ENCODE measurements at places on chromosomes 16 and 17.
A peak's percentile ranks its signal among the peaks of the same experiment; 100 is the strongest.

DNA sequence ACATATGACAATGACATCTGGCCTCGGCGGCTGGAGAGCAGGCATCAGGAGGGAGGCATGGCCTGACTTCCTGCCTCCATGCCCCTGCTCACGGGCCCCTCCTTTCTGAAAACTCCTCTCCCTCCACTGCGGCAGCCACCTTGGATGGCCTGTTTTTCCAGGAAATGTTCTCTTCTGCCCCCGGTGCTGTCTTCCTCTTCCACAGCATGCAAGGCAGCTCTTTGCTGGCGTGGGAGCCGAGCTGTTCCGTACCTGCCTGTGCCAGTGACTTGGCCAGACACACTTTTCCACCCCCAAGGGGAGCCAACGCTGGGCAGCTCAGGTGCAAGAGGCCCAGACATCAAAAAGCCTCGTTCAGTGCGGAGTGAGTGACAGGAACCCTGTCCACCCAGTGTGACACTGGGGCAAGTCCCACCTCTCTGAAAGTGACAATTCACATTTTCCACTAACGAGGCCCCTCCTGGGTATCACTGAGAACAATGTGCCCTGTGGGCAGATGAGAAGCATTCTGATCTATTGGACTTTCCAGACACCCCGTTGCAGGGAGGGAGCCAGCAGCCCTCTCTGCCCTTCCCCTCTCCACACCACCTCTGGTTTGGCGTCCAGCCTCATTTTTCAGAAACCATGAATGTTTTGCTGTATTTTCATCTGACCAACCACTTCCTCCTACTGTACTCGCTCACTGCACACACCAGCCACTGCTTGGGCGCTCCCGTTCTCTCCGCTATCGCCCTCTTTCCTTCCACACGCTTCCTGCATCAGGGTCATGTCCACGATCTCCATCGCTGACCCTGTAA is 31.2 kb downstream of the NSMCE1 start:
- DNase-seq = no peak

DNA sequence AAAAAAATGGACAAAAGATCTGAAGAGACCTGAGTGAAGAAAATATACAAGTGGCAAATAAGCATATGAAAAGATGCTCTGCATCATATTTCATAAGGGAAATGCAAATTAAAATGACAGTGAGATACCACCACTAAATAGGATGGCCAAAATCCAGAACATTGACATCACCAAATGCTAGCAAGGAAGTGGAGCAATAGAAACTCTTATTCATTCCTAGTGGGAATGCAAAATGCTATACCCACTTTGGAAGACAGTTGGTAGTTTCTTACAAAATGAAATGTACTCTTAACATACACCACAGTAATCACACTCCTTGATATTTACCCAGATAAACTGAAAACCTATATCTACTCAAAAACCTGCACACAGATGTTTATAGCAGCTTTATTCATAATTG is 33.6 kb downstream of the DHRS7B start:
- DNase-seq = no peak

DNA sequence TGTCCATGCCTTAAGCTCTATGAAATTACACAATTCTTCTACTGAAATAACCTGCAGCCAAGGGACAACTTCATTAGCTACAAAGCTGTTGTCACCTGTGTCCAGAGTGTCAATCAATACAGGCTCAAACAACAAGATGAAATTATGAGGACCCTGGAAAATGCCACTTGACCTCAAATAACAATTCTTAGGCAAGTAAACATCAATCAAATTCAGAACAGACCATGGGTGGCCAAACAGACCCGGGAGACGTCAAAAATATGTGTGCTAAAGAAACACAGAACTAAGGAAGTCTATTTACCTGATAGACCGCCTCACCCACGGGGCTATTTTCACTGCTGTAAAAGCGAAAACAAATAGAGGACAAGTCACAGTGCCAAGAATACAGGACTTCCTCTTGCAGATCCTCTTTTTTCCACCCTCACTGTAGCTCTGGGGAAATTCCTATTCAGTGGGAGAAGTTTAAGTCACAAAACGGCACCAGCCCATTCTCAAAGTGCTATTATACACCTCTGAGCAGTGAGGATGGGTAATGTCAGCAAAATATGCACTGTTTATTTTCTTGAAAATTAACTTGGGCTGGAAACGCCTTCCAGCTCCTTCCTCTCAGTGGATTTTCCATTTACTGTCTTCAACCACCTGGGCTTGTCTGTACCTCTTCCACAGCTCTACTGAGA is 2.7 kb downstream of the LITAF start:
- DNase-seq = no peak

DNA sequence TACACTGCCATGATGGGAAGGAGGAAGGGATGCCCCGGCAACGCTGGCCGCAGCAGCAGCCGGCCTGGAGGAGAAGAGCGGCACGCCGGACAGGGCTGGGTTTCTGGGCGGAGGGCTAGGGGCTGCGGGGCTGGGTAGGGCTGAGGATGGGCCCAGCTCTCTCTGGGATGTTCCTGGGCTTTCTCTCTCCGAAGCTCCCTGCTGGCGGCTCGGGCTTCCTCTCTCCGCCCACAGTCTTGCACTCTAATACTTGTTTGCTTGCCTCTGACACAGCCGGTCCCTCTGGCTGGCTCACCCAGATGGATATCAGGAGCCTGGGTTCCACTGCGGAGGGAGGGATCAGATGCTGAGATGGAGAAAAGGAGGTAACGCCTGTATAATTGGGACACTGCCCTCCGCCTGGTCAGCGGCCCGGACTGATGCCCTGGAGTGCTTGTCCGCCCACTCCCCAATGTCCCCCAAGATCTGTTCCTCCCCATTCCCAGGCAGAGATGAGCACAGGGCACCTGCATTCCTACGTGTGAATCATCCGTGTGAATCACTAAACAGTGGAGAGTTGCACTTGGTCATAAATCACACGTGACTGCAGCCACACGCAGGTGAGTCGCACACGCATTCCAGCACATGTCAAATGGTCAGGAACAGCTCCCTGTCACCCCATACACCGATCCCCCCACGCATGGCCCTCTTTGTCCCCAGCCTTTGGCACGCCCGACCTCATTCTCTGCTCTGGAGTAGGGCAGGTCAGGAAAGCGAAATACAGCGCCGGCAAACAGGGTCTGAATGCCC is at the start of gene ALOXE3:
TSS of gene ALOXE3 (minus strand) at position 535 of the 789 bp plus-strand sequence. CDS start at position 11, 524 bp downstream.
- DNase-seq = no peak

GRCh38 chr17:56320443-56320842 is 167.2 kb downstream of the ANKFN1 start:
- DNase-seq = no peak

GRCh38 chr16:54783226-54783625 is 147.4 kb upstream of the IRX5 start:
- no peak for DNase-seq

GRCh38 chr16:67613808-67614207 is 31.1 kb upstream of the CARMIL2 start:
- DNase-seq = no peak

DNA sequence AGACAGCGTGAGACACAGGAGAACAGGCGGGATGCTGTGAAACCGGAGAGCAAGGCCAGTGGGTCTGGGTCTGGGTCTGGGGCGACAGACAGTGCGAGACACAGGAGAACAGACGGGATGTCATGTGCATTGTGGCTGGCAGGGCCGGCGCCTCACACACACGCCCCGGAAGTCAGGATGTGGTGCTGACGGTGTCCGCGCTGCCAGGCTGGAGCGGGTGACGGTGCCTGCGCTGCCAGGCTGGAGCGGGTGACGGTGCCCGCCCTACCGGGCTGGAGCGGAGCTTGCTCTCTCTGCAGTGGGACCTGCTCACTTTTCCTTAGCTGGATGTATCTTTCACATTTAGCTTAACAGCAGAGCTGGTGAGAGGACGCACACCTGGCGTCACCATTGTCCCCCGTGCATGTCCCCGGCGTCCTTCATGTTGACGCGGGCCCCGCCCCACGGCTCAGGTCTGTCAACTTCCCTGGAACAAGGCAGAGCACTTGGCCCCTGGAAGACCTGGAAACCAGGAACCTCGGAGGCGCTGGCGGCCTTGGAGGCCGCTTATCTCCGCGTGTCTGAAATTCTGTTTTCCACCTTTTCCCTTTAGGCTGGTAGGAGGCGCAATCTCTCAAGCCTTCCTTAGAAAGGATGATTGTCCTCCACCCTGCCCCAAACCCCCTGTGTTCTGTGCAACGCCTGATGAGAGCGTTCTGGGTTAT is 43.0 kb upstream of the ZNF750 start:
- no peak for DNase-seq

- no peak for DNase-seq
These were observed 42.2 kb downstream of the STX8 start for GRCh38 chr17:9533441-9533840.

GRCh38 chr17:42566215-42566882 is 551 bp upstream of the MLX start:
- no peak for DNase-seq

- DNase-seq = no peak
These were observed 27.1 kb downstream of the TBC1D3B start for GRCh38 chr17:36149296-36149820.

GRCh38 chr16:17168181-17168580 is 302.6 kb downstream of the XYLT1 start:
- no peak for DNase-seq

DNA sequence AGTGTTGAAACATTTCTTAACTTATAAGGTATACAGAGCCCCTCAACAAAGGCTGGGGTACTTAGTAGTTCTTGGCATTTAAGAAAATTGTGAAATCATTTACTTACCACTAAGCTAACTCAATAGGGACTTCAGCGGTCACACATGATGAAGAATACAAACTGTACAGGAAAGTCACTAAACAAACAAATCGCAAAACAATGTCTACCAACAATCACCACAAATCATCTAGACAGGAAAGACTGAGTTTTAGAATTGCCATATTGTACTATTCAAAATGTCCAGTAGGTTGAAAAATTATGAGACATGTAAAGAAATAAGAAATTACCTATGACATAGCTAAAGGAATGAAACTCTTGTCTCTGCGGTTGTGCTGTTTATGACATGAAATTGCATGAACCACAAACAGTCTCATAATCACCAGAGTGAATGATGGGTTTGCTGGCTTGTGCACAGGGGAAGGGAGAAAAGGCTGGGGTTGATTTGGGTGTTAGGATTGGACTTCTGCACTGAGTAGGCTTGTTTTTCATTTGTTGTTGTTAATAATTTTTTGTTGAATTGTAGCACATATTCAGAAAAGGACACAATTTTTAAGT is 441.1 kb upstream of the MON1B start:
- DNase-seq = no peak

- DNase-seq = no peak
These were observed 75.7 kb downstream of the SPAG9 start for GRCh38 chr17:51044976-51045375.

DNA sequence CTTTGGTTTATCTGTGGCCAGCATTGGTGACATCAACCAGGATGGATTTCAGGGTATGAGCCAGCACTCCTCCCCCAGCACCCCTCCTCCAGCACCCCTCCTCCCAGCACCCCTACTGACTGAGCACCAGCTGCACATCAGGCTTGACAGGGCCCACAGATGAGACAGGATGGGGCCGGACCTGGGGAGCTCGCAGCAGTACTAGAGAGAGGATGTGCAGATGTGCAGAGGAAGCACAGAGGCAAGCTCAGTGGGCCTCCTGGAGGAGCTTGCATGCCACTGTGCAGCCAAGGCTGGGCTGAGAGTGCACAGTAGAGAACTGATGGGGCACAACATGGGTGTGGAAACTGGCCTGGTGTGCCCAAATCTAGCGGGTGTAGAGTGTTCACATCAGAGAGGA is 16.2 kb downstream of the ITGA3 start:
- no peak for DNase-seq

GRCh38 chr17:55402374-55402773 is 19.3 kb downstream of the MMD start:
- no peak for DNase-seq

GRCh38 chr17:50575581-50576210 is 15.2 kb downstream of the CACNA1G start:
- DNase-seq = no peak

- no peak for DNase-seq
These were observed 24.4 kb upstream of the DOC2B start for GRCh38 chr17:205817-206216.

DNA sequence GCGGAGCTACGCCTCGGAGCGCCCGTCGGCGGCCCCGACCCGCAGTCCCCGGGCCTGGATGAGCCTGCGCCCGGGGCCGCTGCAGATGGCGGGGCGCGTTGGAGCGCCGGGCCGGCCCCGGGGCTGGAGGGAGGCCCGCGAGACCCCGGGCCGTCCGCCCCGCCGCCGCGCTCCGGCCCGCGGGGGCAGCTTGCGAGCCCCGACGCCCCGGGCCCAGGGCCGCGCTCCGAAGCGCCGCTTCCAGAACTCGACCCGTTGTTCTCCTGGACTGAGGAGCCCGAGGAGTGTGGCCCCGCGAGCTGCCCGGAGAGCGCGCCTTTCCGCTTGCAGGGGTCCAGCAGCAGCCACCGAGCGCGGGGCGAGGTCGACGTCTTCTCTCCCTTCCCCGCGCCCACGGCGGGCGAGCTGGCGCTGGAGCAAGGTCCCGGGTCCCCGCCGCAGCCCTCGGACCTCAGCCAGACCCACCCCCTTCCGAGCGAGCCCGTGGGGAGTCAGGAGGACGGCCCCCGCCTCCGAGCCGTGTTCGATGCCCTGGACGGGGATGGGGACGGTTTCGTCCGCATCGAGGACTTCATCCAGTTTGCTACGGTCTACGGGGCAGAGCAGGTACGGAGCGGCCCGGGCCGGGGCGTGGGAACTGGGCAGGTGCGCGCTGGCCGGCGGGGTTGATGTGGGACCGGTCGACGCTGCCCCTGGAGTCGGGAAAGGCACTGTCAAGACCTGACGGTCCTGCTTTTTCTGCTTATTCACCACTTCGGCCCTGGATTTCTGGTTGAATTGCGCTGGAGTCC is 861 bp downstream of the RAB11FIP3 start:
- DNase-seq = no peak

- DNase-seq = peak; percentile 88
These were observed 9.0 kb upstream of the CDH5 start for GRCh38 chr16:66357523-66357928.

DNA sequence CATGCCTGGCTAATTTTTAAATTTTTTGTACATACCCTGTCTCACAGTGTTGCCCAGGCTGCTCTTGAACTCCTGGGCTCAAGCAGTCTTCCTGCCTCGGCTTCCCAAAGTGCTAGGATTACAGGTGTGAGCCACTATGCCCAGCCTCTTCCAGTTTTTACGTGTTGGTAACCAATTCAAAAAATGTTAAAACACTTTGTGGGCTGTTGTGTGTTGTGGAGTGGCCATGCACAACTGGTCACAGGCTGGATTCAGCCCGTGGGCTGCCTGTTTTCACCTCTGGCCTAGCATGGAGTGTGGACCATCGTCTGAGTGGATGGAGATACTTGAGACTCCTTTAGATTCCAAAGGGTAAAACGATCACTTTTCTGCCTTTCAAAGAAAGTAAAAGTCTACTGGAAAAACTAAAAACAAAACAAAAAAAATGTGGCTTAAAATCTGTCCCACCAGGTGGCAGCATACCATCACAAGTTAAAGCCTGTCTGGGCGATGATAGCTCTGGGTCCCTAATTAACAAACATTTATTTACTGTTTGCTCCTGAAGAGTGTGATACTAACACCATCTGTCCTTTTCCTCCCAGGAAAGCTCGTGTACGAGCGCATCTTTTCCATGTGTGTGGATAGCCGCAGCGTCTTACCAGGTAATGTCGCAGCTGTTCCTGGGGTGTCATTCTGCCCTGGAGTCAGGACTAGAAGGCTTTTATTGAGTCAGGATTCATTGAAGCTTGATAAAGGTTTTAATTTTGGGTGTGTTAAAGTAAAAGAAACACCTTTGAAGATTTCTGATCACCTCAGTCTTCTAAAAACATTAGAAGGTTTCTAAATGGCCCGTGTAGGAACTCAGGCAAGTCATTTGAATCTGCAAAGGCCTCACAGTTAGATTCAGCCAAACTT is 45.8 kb downstream of the VPS35L start:
- DNase-seq = peak; percentile 26

Data from left kidney (tissue), 8 donors.